ENCODE measurements at places on chromosomes 3 and 15. TPM values are rescaled to one million over a fixed set of nuclear protein-coding genes. Genes with fewer than 3 reads are reported as not detected.

The SPINK8 gene
- not detected for total RNA-seq

DNA sequence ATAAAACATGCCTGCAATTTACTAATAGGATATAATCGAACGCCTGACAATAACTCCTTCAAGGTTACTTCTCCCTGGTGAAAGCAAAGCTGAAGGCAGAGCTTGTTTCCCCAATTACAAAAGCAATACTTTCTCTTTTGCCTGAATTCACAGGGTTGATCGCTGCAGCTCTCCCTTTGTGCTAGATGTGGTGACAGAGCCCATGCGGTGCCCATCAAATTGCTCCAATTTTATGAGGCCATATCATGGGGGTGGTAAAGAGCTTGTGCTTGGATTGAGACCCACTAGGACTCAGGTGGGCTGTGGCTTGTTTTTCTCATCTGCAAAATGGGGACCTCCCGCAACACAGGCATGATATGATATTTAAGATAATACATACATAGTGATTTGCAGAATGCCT is 143.4 kb downstream of the GREM1 start:
- peaks cover 6% of the 10 kb centered on the region for H3K4me1 ChIP-seq
- no peak for DNase-seq
- H3K36me3 ChIP-seq: no peaks in the 10 kb centered on the region
- no peak overlapping the region for H3K27ac ChIP-seq
- no peaks in the 10 kb centered on the region for H3K27me3 ChIP-seq
- no peak overlapping the region for H3K4me3 ChIP-seq

- no peaks in the 10 kb centered on the region for H3K4me1 ChIP-seq
- peaks cover 24% of the 10 kb centered on the region for H3K27me3 ChIP-seq
- DNase-seq: no peak
- no peaks in the 10 kb centered on the region for H3K36me3 ChIP-seq
- H3K4me3 ChIP-seq: no peak overlapping the region
Measured at GRCh38 chr3:72279068-72279604, 494.2 kb upstream of the PROK2 start.

DNA sequence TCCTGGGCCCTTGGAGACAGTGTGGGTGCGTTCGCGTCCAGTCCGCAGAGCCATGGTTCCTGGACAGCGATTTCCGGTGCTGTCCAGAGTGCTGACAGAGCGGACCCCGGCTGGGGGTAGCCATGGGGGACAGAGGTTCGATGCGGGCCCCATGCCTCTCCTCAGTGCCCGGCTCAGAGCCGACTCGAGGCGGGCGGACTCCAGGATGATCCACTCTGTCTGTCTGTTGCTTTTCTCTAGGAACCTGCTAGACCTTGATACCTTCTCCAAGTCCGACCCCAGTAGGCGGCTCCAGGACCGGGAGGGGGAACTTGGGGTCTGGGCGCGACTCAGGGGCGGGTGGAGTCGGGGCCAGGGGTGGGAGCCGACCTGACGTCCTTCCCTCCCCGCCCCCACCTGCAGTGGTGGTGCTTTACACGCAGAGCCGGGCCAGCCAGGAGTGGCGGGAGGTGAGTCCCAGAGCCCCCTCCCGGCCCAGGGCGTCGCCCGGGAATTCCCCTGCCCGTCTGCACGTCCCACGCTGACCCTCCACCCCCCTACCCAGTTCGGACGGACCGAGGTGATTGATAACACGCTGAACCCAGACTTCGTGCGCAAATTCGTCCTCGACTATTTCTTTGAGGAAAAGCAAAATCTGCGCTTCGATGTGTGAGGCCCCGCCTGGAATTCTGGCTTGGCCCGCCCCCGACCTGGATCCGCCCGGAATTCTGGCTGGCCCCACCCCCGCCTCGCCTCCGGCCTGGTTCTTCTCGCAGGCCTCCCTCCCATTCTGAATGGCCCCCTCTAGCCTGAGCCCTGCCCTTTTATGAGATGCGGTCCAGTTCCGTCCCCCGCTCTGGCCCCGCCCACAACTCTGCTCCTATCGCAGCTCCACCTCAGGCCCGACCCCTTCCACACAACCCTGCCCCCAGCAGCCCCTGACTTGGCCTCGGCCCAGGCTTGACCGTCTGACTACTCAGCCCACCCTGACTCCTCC is 1.0 kb downstream of the CPNE9 start:
- no peaks in the 10 kb centered on the region for H3K27me3 ChIP-seq
- peak overlapping the region; percentile 40 for H3K4me3 ChIP-seq
- DNase-seq: no peak
- no peaks in the 10 kb centered on the region for H3K4me1 ChIP-seq
- no peak overlapping the region for H3K27ac ChIP-seq

Measured in HCT116 (cell line).